ENCODE measurements at places on chromosomes 12 and 14.
A peak's percentile ranks its signal among the peaks of the same experiment; 100 is the strongest.

GRCh38 chr12:46217541-46218321 is 51.1 kb downstream of the SLC38A1 start:
- no peak for DNase-seq

DNA sequence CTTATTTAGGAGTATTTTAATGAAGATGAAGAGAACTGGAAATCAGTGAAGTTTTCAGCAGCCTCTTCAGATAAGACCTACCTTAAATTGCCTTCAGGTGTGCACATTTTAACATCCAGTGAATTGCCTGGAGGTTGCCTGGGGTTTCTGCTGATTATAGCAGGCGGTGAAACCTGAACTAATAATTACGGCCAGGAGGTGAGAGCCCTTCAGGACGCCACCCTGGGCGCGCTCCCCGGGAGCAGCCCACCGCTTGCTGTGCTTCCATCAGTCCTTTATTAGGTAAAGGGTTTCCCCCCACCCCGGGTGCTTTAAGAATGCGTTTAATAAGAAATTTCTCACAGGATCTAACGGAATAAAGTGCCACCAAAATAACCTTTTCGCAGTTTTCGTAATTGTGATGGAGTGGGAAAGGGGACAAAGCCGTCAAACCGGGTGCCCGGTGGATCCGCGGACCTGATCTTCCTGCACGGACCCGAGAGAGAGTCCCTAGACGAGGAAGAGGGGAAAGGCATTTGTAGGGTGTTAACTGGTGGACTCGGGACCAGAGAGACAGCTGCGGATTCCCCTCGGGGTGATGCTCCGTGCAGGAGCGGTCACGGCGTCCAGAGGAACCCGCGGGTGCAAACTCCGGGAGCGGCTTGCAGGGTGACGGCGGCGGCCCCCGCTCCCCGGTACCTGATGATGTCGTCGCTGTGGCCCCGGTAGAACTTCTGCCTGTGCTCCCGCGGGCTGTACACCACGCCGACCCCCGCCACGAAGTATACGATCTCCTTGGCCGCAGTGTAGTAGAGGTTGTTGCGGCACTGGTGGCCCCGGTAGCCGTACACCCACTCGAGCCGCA is 902 bp downstream of the EML5 start:
- peak; percentile 44 for DNase-seq

DNA sequence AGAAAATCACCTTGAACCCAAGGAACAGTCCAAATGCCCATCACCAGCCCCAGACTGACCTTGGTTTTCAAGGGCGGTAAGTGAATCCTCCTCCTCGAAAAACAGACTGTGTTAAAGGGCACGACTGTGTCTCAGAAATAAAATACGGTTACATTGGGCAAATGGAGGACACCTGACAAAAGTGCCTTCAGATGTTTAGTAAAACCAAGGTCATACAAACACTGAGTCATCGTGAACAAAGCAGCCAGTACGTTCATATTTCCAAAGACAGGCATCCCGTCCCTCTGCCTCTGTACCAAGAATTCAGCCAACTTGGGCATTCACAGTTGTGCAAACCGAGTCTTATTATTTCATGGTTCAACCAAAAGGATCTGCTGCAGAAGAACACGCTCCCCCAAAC is 25.9 kb downstream of the FOXN3 start:
- no peak for DNase-seq

GRCh38 chr12:128637642-128638606 is 185.8 kb downstream of the SLC15A4 start:
- no peak for DNase-seq

DNA sequence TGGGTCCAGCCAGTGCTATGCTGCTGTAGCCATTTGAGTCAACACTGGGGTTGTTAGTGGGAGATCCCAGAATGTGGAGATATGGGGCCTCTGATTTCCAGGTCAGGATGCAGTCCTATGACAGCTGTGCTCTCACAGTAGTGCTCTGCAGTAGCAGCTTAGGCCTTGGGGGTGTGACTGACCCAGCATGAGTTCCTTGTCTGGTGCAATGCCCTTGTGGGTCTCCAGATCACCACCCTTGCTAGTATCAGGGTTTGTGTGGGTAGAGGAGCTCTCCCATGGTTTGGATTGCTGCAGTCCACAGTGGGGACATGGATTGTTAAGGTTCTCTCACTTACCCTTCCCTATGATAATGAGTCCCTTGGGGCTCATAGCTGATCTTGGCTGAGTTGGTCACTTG is 113.7 kb downstream of the RAD51B start:
- no peak for DNase-seq

DNA sequence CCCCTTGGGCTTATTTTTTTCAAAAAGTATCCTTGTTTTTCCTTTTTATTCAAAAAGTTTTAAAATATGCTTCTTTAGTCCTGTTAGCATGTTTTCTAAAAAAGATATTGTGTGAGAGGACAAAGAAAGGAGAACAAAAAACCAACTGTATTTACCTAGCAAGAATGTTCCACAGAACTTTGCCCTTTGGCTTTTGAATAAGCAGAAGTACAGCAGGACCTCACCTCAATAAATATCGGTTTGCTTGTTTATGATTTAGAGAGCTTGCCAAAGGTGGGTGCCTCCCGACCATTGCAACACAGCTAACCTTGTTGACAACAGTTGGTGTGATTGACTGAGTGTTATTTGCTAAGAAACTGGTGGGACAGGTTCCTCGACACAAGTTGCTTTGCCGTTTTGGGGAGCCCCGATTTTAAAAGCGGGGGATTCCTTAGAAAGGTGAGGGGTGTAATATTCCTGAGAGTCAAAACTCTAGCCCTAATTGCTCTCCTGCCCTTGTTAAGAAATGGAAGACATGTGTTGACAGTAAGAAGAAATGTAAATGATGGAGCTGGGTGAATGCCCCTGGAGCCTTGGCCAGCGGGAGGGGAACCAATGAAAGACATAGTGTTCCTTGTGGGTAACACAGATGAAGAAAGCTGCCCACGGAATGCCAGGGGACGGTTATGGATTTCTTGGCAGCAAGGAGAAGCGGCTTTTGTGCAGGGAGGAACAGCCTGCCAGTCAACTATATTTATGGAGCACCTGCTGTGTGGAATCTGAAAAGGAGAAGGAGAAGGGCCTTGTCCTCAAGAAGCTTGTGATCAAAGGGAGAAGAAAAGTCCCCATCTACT is 13.7 kb downstream of the MYBPC1 start:
- DNase-seq, result no peak

DNA sequence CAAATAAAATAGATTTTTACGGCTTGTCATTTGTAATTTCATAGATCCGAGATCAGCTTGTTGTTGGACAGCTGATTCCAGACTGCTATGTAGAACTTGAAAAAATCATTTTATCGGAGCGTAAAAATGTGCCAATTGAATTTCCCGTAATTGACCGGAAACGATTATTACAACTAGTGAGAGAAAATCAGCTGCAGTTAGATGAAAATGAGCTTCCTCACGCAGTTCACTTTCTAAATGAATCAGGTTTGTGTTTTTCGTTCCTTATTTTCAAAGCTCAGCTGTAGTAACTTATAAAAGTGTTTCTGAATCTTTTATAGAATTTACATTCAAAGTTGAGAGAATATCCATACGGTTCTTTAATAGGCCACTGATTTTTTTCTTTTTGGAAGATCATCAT is 89.1 kb downstream of the LRRK2 start:
- no peak for DNase-seq

GRCh38 chr12:3598896-3599860 is 108.2 kb downstream of the PRMT8 start:
- no peak for DNase-seq

DNA sequence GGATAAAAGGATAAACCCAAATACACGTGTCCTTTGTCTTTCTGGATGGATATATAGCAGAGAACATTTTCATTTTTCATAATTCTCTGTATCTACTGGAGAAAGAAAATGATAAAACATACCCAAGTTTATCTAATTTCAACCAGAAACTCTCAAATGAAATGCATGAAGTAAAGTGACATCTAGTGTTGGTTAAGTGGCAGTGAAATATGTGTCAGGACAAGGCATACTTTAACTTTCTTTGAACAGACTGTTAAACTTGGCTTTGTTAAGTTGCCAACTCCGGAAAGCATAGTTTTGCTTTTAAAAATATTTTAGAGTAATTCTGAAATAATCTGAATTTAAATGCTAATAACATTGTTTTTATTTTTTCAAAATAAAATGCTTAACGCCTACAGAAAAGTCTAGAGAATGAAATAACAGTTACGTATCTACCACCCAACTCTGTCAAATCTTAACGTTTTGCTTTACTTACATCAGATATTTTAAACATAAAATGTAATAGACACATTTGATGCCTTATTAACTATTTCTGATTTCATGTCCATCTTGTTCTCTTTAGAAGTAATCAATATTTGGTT is 25.2 kb upstream of the NTN4 start:
- DNase-seq, result no peak

DNA sequence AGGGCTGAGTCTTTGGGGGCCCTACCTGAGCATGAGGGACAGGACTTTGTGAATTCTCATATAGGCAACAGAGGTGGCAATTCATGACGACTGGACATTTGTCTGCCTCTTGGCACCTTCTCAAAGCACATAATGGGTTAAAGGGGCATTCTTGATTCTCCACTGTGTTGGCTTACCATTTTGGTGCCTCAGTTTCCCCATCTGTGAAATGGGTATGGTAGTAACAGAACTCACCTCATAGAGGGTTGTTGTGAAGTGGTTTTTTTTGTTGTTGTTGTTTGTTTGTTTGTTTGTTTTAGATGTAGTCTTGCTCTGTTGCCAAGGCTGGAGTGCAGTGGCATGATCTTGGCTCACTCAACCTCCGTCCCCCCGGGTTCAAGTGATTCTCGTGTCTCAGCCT is 106.0 kb downstream of the CHST11 start:
- no peak for DNase-seq

- no peak for DNase-seq
Observed at GRCh38 chr12:30794591-30795409, 40.0 kb upstream of the CAPRIN2 start.

GRCh38 chr14:55417955-55418354 is 6.3 kb upstream of the ATG14 start:
- DNase-seq, result peak; percentile 62

GRCh38 chr12:27824126-27824842 is 44.2 kb upstream of the MANSC4 start:
- DNase-seq, result no peak

GRCh38 chr12:120583478-120584030 is 2.4 kb upstream of the POP5 start:
- peak; percentile 82 for DNase-seq

GRCh38 chr12:131251336-131252101 is 297.8 kb downstream of the ADGRD1 start:
- DNase-seq, result no peak

- DNase-seq, result peak; percentile 12
Observed at GRCh38 chr14:32224737-32225377, 21.8 kb upstream of the RNU6-8 start.

DNA sequence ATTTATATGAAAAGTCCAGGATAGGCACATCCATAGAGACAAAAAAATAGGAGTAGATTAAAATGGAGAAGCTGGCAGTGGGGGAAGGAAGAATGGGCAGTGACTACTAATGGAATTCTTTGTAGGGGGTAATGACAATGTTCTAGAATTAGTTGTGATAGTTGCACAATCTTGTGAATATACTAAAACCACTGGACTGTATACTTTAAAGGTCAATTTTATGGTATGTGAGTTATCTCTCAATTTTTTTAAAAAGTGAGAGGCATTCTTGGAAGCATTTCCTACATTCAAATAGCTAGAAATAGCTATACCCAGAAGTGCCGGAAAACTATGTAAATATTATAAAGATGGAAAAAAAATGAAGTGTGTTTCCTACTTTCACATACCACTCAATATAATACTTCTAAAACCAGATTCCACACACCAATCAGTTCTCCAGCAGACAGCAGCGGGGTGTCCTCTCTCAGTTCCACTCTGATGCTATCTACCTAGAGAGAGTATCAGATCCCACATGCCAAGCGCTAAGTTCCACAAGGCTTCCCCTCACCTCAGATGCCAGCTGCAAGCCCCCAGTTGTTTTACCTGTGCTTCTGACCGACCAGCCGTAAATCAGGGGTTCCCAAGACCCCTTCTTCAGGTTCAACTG is 41.7 kb upstream of the NID2 start:
- no peak for DNase-seq

DNA sequence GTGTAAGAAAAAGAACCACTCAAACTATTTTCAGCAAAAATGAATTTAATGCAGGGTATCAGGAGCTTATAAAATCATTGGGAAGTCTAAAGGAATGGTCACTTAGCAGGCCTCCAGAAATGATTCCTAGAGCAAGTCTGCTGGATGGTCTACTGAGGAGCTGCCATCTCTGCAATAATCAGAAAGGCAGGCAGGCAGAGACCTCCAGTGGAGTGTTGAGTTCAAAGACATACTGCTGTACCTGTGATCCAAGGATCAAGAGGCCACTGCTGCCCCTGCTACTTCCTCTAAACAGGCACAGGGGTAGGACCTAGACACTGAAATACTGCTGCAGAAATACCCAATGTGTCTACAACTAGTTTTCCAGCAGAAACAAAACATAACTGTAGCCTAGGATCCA is 14.5 kb upstream of the KICS2 start:
- no peak for DNase-seq

- peak; percentile 70 for DNase-seq
Observed at GRCh38 chr12:6764011-6764828, 1.9 kb upstream of the PTMS start.

DNA sequence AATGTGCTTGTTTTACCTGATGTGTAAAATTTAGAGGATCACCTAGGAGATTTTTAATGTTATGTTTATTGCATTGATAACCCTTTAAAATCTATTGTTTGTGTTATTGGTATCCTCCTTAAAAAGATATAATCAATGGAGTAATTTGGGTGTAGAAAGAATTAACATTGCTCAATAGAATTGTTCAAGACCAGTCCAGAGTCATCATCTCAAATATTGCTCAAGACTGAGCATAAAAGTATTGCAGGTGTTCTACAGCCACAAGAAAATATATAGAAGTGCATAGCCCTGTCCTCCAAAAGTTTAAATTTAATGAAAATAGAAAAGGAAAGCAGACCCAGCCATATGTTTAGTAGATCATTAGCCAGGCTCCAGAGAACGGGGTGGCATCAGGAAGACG is 102.5 kb upstream of the ARID2 start:
- no peak for DNase-seq

DNA sequence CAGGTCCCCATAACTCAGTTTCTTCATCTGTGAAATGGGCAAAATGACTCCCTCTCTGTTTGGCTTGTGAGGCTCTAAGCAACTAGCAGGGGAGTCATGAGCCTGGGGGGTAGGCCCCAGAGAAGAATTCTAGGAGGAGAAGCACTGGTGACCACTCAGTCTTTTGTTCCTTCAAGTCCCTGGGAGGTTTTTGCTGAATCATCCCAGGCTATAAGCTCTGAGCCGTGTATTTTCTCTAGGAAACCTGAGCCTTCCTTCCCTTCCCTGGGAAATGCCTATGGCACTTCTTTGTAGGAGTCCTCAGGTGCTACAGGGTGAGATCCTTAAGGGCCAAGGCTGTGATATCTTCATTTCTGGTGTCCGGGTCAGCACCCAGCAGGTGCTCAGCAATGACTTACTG is 4.5 kb downstream of the RPH3A start:
- no peak for DNase-seq
